A549 treated with dexamethasone at 1 μM for 4 hours (cell line): ENCODE measurements at places on chromosomes 1 and 21. TPM values are rescaled to one million over a fixed set of nuclear protein-coding genes. Genes with fewer than 3 reads are reported as not detected.

The BEST4 gene
- total RNA-seq = 0.23 to 0.45 TPM (median 0.36 TPM) in 5 replicates

The SMPDL3B gene
- 1.4 to 1.9 TPM (median 1.5 TPM) in 5 replicates for total RNA-seq

The SLC44A5 gene
- 0.03 to 0.09 TPM (median 0.06 TPM) in 4 of 5 replicates, not detected in the other for total RNA-seq

The RWDD3 gene
- total RNA-seq = 8.5 to 11.2 TPM (median 9.9 TPM) in 5 replicates

The CAMK1G gene
- 0.14 to 0.43 TPM (median 0.30 TPM) in 5 replicates for total RNA-seq

The RCSD1 gene
- total RNA-seq = 0.02 to 0.09 TPM (median 0.02 TPM) in 5 replicates

The KRTAP19-3 gene
- not detected in 5 replicates for total RNA-seq

The SLC2A5 gene
- total RNA-seq = 0.35 to 1.1 TPM (median 0.52 TPM) in 5 replicates

The VWA5B1 gene
- not detected in 5 replicates for total RNA-seq

The TNNI3K gene
- total RNA-seq = not detected in 5 replicates

The KRTAP11-1 gene
- 0.09 TPM in 1 of 5 replicates, not detected in the others for total RNA-seq

The FCRLA gene
- 0.08 TPM in 1 of 5 replicates, not detected in the others for total RNA-seq

The TTC4 gene
- total RNA-seq = 27.1 to 34.7 TPM (median 27.7 TPM) in 5 replicates

The TMPRSS2 gene
- 0.08 to 0.21 TPM (median 0.11 TPM) in 5 replicates for total RNA-seq

The RBBP4 gene
- total RNA-seq = 72.2 to 89.2 TPM (median 80.2 TPM) in 5 replicates

The FCAMR gene
- 0.07 to 0.08 TPM in 2 of 5 replicates, not detected in the others for total RNA-seq

The UBASH3A gene
- 0.13 to 0.30 TPM (median 0.18 TPM) in 5 replicates for total RNA-seq

The S100A2 gene
- 22.8 to 28.7 TPM (median 26.8 TPM) in 5 replicates for total RNA-seq

The FABP3 gene
- not detected in 5 replicates for total RNA-seq

The CLCA4 gene
- total RNA-seq = not detected in 5 replicates

The IGSF3 gene
- total RNA-seq = 13.2 to 19.3 TPM (median 18.6 TPM) in 5 replicates

The MYOG gene
- not detected in 5 replicates for total RNA-seq

The SAMSN1 gene
- total RNA-seq = 0.06 TPM in 1 of 5 replicates, not detected in the others

The PALMD gene
- 0.16 to 0.27 TPM (median 0.19 TPM) in 5 replicates for total RNA-seq

The IVL gene
- 0.05 to 0.12 TPM (median 0.09 TPM) in 5 replicates for total RNA-seq

The SYT6 gene
- total RNA-seq = 0.25 to 0.56 TPM (median 0.44 TPM) in 5 replicates

The DYNLT5 gene
- total RNA-seq = not detected in 5 replicates

The SKI gene
- 17.4 to 32.0 TPM (median 30.0 TPM) in 5 replicates for total RNA-seq

The LCE3D gene
- 2.1 to 4.5 TPM (median 3.6 TPM) in 5 replicates for total RNA-seq

The ALG14 gene
- 5.3 to 8.5 TPM (median 6.3 TPM) in 5 replicates for total RNA-seq

The GPR161 gene
- 10.3 to 18.0 TPM (median 16.2 TPM) in 5 replicates for total RNA-seq

The TINAGL1 gene
- total RNA-seq = 0.33 to 0.54 TPM (median 0.38 TPM) in 5 replicates

The INKA2 gene
- total RNA-seq = 1.9 to 2.3 TPM (median 2.1 TPM) in 5 replicates

The RGS13 gene
- not detected in 5 replicates for total RNA-seq

The FALEC gene
- 0.19 to 0.24 TPM in 2 of 5 replicates, not detected in the others for total RNA-seq

The MTARC1 gene
- total RNA-seq = 7.4 to 10.1 TPM (median 10.0 TPM) in 5 replicates

The KRTAP12-2 gene
- not detected in 5 replicates for total RNA-seq

The PROK1 gene
- not detected in 5 replicates for total RNA-seq

The ETNK2 gene
- 17.9 to 25.4 TPM (median 25.4 TPM) in 5 replicates for total RNA-seq
